Smooth muscle cell of trachea (primary cell): ENCODE measurements at places on chromosomes 3 and 15. TPM values are rescaled to one million over a fixed set of nuclear protein-coding genes. Genes with fewer than 3 reads are reported as not detected.

Gene KCNMB3
- total RNA-seq, result 0.50 and 1.0 TPM in 2 replicates

Gene NR2F2
- 23.0 and 23.9 TPM in 2 replicates for total RNA-seq

Gene FGF7
- 203 and 278 TPM in 2 replicates for total RNA-seq

Gene SYNPR
- total RNA-seq, result not detected in 2 replicates

Gene CILP
- total RNA-seq, result 0.29 and 5.0 TPM in 2 replicates

Gene ROBO2
- total RNA-seq, result 1.0 and 2.8 TPM in 2 replicates

Gene CTXN2
- not detected in 2 replicates for total RNA-seq

Gene ARGFX
- not detected in 2 replicates for total RNA-seq

Gene STIMATE
- total RNA-seq, result 9.9 and 19.0 TPM in 2 replicates
